Activated CD4-positive, alpha-beta T cell treated with anti-CD3 and anti-CD28 coated beads, Interleukin-2, amount 50 U/mL, for 4 hours (primary cell): ENCODE measurements at places on chromosomes 7 and 10.

DNA sequence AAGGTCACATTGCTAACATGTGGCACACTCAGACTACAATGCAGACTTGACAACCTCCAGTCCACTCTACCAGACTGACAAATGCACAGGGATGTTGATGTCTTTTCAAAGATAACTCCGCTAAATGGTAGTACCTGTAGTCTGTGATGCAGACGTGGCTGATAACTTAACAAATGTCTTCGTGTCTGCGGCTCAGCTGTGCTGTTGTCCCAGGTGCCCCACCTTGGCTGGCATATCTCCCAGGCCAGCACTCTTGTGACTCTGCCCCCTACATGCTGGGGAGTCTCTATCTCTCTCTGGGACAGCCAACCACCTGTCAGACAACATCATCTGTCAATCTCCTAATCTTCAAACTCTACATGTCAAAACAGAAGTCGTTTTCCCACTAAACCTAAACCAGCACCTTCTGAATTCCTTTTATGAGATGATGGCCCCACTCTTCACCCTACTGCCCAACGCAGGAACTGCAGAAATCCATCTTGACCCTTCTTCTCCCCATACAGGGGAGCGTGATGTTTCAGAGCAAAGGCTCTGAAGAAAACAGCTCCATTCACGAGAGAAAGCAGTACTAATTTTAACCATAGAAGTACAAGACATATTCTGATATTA lies 156.4 kb downstream of the USP6NL start:
- no peak for DNase-seq

- DNase-seq: no peak
Measured at GRCh38 chr7:11155883-11156282, 182.2 kb downstream of the PHF14 start.

DNA sequence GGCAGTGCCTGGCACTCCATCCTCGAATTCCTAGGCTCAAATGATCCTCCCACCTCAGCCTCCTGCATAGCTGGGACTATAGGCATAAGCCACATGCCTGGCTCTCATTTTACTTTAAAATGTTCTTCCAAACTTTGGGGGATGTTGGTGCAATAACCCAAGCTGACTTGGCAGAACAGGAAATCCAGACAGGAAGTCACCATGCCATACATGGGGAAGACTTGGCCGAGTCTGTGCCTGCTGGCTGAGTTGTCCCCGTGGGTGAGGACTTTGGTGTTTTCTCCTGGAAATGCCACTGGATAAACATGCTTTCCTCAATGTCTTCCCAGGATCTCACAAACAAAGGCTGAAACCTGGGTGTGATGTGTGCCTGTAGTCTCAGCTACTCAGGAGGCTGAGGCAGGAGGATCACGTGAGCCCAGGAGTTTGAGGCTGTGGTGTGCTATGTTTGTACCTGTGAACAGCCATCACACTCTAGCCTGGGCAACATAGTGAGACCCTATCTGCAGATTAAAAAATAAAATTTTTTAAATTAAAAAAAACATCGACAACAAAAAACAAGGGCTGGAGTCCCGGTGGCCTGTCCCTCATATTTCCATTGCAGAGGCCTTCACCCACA lies 19.8 kb downstream of the HKDC1 start:
- DNase-seq: no peak

DNA sequence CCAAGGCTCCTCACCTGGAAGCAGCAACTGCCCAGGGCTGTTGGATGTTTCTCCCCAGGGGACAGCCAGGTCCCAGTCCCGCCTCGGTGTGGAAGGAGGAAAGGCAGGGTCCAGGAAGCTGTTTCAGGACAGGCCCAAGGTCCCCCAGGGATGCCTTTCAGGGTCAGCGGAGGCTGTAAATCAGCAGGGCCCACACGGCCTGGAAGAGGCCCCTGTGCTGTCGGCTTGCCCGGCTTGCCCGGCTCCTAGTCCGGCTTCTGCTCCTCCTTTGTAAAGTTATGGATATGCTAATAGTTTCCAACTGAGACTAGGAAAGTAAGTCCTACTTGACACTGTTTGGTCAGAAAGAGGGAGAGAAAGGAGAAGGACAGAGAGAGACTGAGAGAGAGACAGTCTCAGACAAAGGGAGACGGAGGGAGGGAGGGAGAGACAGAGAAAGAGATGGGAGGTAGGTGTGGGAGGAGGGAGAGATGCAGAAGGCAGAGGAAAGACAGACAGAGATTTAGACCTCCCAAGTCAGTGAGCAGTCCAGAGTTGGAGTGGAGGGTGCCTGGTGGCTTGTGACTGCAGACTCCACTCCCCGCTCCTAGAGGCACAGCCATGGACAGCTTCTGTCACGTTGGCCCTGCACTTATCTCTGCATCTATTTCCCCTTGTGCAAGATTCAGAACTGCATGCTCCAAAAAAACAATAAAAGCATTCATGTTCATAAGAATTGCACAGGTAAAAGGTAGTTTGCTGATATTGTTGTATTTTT lies 10.5 kb downstream of the IKZF1 start:
- no peak for DNase-seq
